Dermis lymphatic vessel endothelial cell (primary cell): ENCODE measurements at places on chromosomes 2 and 18. TPM values are rescaled to one million over a fixed set of nuclear protein-coding genes. Genes with fewer than 3 reads are reported as not detected.

The RBFA gene
- total RNA-seq: 32.1 and 42.8 TPM in 2 replicates

The ARID5A gene
- total RNA-seq: 16.2 and 19.9 TPM in 2 replicates

The DHRS9 gene
- not detected in 2 replicates for total RNA-seq

The ABCA12 gene
- not detected in 2 replicates for total RNA-seq
